ENCODE measurements at places on chromosomes 11 and 22.

- DNase-seq: no peak
Measured at GRCh38 chr11:46039990-46040389, 81.3 kb downstream of the PHF21A start.

DNA sequence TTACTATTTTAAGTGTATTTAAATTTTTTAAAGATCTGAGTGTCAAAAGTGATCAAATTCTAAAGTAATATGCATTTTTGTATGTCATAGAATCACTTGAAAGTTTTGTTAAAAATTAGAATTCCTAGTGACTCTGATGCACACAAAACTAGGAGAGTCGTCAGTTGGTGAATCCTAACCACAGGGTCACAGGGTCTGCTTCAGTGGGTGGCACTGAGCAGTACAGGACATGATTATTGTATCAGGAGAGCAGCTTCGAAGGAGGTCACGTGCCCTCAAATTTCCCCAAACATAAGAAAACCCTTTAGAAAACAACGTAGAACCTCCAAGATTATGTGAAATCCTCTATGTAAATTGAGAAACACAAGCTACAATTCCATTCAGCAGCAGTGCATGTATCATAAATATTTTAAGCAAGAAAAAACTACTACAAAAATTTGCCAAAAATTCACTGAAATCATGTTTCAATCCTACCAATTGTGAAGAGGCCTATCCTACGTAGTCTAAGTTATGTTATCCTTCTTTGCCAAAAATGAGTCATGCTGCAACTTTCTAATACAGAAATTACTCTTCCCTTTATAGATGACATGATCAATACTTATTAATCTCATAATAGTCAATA lies 323.6 kb downstream of the AASDHPPT start:
- DNase-seq: no peak

GRCh38 chr11:46918083-46918787 lies at the start of gene LRP4:
TSS of gene LRP4 (minus strand) at chr11:46918550. CDS start at chr11:46918379, 171 bp downstream.
- DNase-seq: no peak

- no peak for DNase-seq
Measured at GRCh38 chr11:109972181-109972715, 120.9 kb upstream of the ZC3H12C start.

DNA sequence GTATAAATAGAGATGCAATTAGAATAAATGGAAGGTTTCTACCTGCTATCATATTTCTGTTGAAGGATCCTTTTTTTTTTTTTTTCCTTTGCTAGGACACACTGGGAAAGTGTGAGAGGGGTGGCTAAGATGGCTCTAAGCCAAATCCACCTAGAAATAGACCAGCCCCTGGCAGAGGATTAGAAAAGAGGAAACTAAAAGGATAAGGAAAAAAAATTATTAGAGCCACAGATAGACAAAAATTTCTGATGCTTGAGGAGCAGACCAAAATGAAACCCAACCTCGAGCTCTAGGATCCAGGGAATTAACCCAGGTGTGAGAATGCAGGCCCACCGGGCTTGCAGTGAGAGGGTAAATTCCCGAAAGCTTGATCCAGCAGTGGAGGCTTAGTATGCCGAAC lies 262.3 kb downstream of the CADM1 start:
- DNase-seq: no peak

- peak; percentile 51 for DNase-seq
Measured at GRCh38 chr22:45318168-45318557, 8.4 kb downstream of the FAM118A start.

DNA sequence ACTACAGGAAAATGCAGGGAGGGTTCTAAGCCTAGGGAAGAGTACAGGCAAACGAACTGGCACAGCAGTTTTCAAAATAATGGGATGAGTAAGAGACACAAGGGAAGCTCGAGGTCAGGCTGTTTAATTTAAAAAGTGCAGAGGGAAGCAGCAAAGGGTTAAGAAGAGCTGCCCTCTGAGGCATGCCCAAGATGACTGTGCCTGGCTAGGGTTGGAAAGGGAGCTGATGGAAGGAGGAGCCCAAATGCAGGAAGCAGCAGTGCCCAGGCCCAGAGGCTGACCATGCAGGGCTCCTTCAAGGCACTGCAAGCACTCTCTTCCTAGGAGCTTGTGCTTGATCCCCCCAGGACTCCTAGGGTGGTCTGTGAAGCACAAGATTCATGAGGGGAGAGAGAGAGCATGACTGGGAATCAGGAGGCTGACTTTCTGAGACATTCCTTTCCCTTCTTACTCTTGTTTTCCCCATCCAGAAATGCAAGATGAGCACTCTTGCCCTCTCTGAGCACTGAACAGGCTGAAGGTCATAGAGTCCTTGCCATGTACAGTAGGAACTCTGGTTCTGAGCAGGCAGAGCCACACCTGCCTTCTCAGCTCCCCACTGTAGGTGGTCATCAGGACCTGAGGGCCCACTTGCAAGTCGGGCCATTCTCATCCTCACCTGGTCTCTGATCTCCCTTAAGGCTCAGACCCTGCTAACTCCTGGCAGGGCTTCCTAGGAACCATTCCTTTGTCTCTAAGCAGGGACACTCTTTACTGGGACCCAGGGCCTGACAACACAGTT lies 46.7 kb upstream of the DRD2 start:
- DNase-seq: no peak

DNA sequence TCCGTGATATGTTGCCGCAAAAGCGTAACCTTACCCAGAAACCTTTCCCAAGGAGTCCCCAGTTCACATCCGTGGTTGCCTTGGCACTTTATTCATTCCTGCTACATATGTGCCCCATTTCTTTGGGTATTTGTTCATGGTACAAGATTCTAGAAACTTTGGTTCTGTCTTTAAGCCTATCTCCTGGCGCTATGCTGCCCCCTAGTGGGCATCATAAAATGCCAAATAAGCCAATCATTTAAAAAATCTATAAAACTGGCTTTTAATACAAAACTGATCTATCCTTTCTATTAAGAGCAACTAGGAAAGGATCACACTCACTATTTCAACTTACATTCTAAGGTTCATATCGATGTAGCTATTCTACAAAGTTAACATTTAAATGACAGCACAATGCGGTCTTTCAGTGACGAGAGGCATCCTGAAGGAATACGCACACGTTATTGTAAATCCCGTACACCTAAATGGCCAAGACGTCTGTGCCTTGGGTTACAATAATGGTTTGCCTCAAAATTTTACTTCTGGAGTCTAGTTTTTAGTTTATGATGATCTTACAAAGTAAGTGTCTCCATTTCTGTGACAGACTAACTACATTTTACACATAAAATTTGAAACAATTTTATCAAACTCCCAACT lies 16.2 kb downstream of the PIWIL3 start:
- DNase-seq: peak; percentile 10

- no peak for DNase-seq
Measured at GRCh38 chr22:46622081-46622521, 1.9 kb downstream of the GRAMD4 start.

- DNase-seq: no peak
Measured at GRCh38 chr11:61985869-61986268, 18.4 kb upstream of the FTH1 start.

DNA sequence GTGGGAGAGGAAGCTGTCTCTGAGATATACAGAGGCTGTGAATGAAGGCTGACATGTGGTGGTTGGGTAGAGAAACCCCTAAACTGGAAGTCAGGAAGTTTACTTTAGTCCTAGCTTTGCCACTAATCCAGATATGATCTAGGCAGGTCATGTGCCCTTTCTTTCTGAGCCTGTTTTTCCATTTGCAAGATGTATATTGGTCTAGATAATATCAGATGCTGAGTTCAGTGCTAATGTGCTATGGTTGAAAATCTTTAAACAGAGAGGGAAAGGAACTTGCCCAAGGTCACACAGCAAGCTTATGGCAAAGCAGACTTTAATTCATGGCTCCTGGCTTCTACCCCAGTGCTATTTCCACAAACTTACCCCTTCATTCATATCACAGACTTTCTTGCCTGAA lies 25.7 kb upstream of the TPBGL start:
- no peak for DNase-seq

DNA sequence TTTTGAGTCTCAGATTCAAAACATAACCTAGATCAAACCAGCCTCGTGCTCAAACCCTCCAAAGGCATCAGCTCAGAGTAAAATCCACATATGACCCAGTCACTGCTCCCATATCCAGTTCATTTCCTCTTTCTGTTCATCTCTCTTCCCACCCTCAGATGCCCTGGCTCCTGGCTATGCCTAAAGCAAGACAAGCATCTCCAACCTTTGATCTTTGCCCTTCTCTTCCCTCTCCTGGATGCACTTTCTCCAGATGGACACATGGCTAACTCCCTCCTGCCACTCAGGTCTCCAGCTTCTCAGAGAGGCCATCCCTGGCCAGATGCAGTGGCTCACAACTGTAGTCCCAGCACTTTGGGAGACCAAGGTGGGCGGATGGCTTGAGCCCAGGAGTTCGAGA lies 14.3 kb upstream of the CREB3L1 start:
- DNase-seq: no peak

DNA sequence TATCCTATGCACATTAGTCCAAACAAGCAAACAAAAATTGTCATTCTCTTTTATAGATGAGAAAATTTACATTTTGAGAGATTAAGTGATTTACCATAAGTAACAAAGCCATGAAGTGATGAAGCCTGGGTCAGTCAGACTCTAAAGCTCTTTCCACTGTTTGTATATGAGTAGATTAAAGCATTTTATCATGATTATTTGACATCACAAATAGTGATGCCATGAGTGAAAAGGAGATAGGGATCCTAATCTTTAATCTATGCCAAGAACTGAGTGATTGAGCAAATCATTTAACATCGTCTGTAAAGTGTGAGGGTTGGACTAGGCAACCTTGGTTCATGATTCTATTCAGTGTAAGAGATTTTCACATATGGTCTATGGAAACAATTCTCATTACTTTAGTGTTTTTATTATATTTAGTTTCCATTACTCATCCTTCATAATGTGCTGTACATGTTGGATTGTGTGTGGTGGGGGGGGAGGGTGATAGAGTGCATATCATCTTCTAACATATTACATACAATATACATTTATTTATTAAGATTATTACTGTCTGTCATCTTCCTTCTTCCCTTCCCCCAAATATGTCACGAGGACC lies 50.7 kb downstream of the ARHGEF12 start:
- no peak for DNase-seq

DNA sequence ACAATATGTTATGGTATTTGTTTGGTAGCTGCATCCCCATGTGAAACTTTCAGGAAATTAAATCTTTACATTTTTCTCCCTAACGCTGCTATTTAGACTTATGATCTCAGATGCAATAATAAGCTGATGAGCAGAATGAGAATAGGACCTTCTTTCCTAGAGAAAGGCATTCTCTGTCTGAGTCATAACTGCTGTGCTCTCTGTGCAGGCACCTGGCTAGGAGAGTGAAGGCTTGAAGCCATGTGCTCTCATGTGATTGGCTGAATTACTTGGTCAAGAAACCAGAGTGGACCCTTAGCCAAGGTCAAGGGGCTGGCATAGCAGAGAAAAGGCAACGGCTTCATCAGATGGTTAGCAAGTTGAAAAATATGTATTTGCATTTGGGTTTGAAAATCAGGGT lies 185.0 kb downstream of the ADAMTS15 start:
- no peak for DNase-seq

DNA sequence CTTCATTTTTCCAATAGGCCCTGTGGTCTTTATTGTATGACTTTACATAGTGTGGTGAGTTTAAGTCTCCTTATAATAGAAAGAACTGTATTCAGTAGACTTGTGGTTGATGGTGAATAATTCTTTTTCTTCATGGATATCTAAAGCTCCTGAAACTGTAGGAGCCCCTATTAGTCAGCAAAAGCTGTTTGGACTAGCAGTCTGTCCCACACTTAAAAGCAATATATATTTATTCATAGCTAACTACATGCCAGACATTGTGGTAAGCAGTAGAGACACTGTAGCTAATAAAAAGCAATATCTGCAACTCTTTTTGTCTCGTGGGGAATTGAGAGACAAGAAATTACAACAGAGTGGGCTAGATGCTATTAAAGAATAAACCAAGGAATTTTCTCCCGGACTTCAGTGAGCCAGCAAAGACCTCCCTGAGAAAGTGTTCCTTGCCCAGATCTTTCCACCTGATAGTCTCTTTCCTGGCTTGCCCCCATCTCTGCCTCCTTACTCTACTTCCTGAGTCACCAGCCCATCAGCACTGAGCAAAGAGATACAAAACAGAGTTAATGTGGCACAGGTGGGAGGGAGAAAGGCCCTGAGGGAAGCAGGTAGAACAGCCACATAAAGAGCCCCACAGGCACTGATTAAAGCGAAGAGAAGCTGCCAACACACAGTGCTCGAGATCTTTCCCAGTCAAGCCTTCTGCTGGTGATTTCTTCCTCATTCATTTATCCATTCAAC lies 1.4 kb upstream of the OR52W1 start:
- DNase-seq: no peak

DNA sequence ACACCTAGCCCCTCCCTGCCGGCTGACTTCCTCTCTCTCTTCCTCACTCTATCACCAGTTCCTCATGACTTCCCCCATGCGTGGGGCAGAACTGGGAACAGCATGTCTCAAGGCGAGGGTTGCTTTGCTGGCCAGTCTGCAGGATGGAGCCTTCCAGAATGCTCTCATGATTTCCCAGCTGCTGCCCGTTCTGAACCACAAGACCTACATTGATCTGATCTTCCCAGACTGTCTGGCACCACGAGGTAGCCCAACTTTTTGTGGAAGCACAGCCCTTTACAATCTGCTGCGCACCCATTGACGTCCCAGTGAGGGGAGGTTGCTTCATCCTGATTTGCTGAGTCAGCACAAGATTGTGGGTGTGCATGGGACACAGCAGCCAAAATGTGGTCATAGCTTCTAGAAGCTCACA lies 8.6 kb downstream of the TCN2 start:
- no peak for DNase-seq

GRCh38 chr11:134022748-134023147 lies 46.1 kb upstream of the JAM3 start:
- no peak for DNase-seq

- DNase-seq: no peak
Measured at GRCh38 chr11:13947379-13947778, 15.1 kb upstream of the SPON1 start.

GRCh38 chr11:118410055-118410745 lies 8.8 kb downstream of the ATP5MG start:
- no peak for DNase-seq

GRCh38 chr22:29877620-29878019 lies 5.4 kb upstream of the MTMR3 start:
- DNase-seq: no peak

DNA sequence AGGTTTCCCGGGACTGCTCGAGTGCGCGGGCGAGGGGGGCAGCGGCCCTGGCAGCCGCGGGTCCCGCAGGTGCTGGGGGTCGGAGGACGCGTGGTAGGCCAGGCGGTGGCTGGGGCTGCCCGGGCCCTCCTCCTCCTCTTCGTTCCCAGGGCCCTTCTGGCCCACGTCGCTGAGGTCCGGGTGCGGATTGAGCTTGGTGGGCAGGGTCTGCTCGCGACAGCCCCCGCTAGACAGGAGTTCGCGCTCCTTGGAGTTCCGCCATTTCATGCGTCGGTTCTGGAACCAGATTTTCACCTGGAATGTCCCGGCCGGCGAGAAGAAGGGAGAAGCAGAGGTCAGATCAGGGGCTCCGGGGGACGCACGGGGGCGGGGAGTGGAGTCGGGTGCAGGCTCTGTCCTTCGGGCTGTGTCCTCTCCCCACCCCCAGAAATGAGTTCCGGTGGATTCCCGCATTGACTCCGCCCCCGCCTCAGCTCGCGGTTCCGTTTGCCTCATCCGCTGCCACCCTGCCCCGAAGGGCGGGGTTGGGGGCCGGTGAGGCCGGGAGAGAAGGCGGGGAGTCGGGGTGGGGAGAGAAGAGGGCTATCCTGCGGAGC lies 3.9 kb downstream of the DBX1 start:
- no peak for DNase-seq

- no peak for DNase-seq
Measured at GRCh38 chr11:131904756-131905155, 534.3 kb downstream of the NTM start.

- no peak for DNase-seq
Measured at GRCh38 chr11:83725728-83726127, 439.6 kb upstream of the CCDC90B start.

- no peak for DNase-seq
Measured at GRCh38 chr11:3840004-3840869, 522 bp downstream of the RHOG start.
